ENCODE measurements at places on chromosomes 7 and 10.

GRCh38 chr10:6108631-6109443 lies 20.0 kb downstream of the RBM17 start:
- DNase-seq: no peak

DNA sequence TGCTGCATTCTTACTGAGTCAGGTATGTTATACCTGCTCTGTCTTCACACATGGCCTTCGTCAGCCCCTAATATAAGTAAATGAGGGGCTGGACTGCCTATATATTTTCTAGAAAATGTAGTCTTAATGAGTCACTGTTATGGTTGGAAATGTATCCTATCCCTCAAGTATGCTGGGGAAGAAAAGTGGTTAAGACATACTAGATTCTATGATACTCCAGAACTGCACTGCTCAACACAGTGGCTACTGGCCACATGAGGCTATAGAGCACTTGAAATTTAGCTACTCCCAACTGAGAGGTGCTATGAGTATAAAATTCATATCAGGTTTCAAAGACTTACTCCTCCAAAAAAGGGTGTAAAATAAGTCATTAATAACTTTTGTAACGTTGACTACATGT lies 104.3 kb upstream of the STEAP1B start:
- DNase-seq: no peak

GRCh38 chr10:73974309-73974946 lies 23.5 kb upstream of the VCL start:
- no peak for DNase-seq

DNA sequence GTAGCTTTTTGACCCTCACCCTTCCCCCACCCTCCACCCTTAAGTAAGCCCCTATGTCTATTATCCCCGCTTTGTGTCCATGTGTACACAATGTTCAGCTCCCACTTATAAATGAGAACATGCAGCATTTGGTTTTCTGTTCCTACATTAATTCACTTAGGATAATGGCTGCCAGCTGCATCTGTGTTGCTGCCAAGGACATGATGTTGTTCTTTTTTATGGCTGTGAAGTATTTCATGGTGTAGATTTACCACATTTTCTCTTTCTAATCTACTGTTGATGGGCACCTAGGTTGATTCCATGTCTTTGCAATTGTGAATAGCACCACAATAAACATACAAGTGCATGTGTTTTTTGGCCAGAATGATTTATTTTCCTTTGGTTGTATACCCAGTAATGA lies 232.2 kb downstream of the CACNA2D1 start:
- DNase-seq: no peak

DNA sequence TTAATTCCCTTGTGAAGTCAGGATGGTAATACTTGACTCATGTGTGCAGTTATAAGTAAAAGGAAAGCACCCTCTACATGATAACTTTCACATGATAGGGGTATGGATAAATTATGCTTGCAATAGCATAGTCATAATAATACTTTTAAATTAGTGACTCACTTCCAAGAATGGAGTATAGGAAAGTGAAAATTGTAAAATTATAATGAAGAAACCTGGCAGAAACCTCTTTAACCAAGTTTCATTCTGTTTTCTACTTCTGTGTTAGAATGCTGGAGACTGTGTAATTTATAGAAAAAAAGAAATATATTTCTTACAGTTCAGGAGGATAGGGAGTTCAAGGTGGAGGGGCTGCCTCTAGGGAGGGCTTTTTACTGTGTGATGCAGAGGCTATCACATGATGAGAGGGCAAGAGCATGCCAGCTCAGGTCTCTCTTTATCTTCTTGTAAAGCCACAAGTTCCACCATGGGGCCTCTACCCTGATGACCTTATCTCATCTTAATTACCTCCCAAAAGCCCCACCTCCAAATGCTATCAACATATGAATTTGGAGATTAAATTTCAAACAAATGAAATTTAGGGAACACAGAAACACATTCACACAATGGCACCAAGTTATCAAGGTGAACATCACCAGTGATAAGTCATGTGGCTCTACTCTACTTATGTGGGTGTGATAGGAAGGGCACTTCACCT lies 43.2 kb downstream of the HDAC9 start:
- no peak for DNase-seq

DNA sequence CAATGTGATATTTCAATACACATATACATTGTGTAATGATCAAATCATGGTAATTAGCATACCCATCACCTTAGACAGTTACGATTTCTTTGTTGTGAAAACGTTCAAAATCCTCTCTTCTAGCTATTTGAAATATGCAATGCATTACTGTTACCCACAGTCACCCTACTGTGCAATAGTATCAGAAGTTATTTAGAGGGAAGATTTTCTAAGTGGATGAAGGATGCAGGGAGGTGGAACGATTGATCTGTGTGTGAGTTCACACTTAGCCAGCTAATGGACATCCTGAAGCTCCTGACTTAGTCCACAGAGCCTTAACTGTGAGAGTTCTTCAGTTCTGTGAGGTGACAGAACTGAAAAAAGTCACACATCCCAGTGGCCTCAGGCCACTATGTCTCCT lies 97.2 kb upstream of the LAMB4 start:
- DNase-seq: no peak

DNA sequence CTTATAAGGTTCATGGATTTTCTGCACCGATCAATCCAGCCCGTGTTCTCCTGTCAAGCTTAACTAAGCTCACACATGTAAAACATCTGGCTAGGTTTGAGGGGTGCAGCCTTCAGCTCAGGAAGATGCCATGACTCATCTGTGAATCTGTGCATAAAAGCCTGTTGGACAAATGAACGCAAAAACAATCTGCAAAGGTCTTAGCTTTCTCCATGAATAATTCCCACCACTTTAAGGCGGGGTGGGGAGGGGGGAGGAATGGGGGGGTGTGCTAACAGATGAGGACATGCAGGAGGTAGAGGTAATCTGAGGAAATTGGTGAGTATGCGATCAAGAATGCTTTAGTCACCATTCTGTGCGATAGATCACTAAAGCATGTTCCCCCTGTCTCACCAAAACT lies 4.8 kb downstream of the DOCK4 start:
- DNase-seq: no peak

DNA sequence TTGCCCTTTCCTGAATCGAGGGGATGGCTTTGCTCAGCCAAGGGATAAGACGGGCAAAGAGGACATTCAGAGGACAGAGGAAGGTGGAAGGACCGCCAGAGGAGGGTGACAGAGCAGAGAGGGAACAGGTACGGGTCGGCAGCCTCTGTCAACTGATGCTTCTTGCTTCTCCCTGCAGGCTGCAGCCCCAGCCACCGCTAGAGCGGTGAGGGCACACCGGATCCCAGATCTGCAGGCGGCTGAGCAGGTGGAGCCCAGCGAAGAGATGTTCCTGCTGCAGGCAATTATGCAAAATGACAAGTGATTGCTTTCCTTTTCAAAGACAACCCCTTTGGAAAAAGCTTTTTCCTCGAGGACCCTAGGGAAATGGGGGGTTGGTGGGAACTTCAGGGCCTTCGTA lies 181.9 kb upstream of the ANKRD30A start:
- DNase-seq: no peak

GRCh38 chr10:68813559-68813958 lies 13.8 kb upstream of the STOX1 start:
- no peak for DNase-seq

DNA sequence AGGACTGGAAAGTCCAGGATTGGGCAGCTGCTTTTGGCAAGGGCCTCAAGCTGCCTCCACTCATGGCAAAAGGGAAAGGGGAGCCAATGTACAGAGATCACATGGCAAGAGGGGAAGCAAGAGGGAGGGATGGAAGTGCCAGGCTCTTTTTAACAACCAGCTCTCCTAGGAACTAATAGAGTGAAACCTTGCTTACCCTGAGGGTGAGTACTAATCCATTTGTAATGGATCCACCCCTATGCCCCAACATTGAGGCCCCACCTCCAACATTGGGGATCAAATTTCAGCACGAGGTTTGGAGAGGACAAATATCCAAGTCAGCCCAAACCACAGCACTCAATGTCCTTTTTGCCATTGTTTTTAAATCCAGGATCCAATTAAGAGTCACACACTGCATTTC lies 12.5 kb downstream of the HABP2 start:
- no peak for DNase-seq

GRCh38 chr7:96614154-96614867 lies 95.3 kb downstream of the SEM1 start:
- DNase-seq: no peak

DNA sequence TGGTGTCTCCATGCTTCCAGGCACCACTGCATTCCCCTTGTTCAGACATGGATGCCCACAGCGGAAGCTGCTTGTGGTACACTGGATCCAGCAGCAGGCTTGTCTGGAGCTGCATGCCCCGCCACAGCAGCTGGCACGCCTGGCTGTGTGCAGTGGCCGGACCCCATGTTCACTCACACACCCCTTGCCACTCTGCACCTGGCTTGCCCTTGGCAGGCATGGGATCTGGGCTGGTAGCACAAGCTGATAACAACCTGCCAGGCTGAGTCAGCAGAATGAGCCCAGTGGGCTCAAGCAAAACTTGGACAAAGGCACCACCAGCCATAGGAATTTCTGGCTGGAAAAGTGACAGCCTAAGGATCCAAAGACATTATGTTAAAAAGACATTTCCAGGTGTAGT lies 91.8 kb upstream of the TMEM168 start:
- peak; percentile 79 for DNase-seq

DNA sequence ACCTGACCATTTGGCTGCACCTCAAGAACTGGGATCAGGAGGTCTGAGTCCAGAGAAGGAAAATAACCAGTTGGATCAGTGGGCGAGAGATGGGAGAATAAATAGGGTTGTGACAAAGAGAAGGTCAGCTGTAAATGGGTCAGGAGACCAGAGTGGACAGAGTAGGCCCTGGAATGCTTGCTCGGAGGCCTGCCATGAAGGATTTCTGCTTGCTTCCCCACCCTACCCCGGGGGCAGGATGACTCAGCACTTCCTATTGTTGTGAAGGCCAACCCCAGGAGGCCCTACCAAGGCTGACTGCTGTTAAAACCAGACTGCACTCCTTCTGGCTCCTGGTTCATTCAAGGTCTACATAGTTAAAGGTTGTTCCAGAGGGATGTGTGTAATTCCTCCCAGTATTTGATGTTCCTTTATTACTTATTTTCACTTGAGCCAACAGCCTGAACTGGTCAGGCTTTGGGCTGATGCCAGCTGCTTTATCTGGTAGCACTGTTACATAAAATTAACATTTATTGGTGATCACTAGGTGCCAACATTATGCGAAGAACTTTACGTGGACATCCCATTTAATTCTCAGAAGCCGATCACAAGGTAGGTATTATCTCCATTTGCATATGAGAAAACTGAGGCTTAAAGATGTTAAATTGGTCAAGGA lies 27.3 kb upstream of the IFRD1 start:
- DNase-seq: peak; percentile 86

- DNase-seq: no peak
These were observed 14.4 kb downstream of the CAMK2G start for GRCh38 chr10:73859784-73860491.

DNA sequence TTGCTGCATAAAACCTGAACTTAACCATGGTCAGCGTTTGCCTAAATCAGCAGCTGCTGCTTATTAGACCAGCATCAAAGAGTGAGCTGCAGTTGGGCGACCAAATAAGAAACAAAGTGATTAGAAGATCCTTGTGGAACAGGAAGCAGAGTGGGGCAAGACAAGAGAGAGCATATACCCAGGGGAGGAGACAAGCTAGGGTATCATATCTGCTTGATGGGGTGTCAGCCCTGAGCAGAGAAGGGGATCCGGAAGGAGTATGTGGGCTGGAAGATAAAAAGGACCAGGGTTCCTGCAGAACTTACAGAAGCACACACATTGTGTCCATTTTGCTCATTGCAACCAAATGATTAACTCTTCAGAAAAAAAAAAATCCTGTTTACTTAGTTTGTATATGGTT lies 213.6 kb downstream of the CELF2 start:
- no peak for DNase-seq

DNA sequence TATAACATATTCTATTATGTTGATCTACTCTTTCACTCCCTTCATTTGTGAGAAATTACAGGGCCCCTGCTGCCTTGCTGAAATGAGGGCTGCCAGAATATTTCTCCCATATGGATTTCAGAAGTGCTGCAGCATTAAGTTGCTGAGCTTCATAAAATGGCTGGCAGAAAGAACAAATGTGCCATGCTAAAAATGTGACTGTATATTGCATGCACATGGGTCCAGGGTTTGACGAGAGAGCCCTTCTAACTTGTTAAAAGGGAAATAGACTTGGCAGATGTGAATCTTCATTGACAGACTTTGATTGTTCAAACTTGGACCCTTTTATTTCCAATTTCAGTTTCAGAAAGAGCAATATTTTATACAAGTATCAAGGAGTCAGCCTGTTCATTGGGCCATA lies 468.6 kb downstream of the PHTF2 start:
- DNase-seq: no peak

GRCh38 chr7:148708026-148708885 lies 9.6 kb downstream of the CUL1 start:
- DNase-seq: no peak

DNA sequence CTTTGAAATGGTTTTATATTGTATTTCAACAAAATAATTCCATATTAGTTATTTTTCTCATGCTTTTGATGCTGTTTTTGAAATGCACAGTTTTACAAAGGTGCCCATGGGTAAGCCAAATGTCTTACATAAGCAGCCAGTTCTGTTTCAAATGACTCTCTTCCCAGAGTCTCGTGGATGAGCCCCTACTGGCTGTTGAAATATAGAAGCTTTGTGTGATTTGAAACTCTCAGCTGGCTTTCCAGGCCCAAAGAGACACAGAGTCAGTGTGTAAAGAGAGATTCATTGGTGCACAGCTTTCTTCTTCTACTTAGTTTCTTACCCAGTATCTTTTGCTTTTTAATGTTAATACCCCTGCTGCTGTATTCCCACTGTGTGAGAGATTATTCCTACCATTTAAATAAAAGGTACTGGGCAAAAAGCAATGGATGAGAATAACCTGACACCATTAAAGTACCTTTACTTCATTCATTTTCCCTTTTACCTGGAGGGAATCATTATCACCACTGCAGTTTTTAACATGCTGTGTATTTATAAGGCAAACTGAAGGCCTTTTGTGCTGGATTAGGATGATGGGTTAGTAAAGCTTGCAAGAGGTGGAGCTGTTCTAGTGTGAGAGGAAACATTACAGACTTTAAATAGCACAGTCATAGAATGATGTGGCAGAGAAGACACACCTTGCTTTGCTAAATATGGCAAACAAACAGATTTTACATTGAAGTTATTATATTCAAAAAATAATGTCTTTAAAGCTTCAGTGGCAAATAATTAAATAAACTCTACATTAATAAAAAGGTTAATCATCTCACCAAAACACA lies 415.1 kb downstream of the THSD7A start:
- no peak for DNase-seq

GRCh38 chr10:15605740-15606369 lies 113.9 kb downstream of the ITGA8 start:
- no peak for DNase-seq

GRCh38 chr10:87734987-87735827 lies 75.5 kb downstream of the PAPSS2 start:
- DNase-seq: no peak
